CD4-positive, alpha-beta T cell treated with Interleukin-15 for 4 hours (primary cell): ENCODE measurements at places on chromosomes 12 and 14.
A peak's percentile ranks its signal among the peaks of the same experiment; 100 is the strongest.

DNA sequence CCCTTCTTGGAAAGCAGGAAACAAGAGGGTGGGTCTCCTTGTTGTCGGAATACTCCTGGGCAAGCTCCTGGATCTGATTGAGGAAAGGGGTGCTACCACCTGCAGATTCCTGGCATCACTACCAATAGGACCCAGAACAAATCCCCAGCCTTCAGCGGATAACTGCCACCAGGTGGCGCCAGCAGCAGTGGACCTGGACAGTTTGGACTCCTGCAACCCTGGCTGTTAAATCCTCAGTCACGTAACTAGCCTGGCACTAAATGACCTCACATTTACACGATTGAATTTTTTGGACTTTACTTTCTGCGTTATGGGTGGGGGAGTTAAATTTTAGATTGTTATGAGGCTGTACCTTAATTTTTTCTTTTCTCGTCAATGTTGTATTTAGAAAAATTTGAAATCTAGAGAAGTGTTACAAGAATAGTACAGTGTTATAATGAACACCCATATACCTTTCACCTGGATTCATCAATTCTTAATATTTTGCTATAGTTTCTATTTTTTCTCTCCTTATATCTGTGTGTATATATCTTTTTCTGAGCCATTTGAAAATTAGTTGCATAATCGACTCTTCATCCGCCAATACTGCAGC is 95.6 kb downstream of the GAS2L3 start:
- DNase-seq, result peak; percentile 31

DNA sequence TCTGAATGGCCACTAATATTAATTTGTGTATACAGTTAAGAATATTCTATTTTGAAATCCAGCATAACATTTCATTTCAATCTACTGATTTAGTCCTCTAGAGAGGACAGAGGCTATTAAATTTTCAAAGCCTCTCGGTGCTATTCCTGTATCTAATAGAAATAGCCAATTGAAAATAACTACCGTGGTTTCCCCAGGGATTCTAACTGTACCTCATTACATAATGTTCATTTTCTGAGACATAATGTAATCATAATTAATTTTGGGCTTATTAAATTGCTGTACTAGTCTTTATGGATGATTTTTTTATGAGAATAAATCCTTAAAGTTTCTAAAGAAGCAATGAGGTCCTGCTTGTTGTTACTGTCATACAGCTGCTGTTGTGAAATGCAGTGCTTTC is 38.6 kb upstream of the ACSS3 start:
- no peak for DNase-seq

DNA sequence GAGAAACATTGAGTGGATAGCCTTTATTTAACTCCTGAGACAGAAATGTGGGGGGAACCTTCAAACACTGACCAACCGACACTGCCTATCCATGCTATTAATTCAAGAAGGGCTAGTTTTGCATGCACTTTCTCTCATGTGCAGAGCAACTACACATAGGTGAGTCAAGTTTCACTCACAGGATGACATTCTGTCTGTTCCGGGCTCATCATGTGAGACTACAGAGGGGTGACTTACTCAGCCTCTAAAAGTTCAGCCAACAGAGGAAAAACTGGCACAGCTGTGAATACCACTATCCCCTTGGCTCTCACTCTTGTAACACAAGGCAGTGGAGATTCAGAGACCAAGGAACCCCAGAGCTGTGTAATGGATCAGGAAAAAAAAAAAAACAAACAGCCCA is 13.3 kb downstream of the BEST3 start:
- no peak for DNase-seq

DNA sequence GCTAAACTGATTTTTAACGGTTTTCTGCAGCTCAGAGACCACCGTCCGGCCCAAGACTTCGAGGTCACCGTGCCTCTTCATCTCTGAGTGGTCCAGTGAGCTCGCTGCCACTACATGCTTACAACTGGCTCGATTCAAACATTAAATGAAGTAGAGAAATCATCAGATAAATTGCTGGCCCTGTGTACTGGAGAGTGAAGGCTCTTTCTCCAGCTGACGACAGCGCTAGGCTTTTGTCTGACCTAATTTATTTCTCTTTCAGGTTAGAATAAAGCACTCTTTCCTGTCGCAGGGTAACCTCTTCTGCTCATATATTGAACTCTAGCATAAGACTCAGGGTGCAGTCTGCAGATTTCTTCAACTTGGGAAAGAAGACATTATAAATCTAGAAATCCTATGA is 6.4 kb downstream of the BCL11B start:
- no peak for DNase-seq

GRCh38 chr14:91613459-91614112 is 103.5 kb upstream of the PPP4R3A start:
- no peak for DNase-seq

DNA sequence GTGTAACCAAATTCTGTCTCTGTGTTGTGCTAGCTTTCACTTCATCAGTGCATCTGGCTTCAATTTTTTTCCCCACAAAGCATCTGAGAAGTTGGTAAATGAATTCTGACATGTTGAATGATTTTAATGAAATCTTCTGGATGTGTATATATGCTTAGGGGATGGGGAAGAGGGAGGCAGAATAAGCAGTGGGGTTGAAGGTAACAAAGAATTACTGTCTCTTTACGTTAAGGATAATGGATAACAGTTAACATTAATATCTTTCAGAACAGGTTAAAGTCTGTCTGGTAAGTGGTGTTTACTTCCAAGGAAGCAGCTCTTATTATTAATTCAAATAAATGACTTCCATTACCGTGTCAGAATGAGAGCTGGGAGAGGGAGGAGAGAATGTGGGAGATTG is 261.7 kb downstream of the ERC1 start:
- DNase-seq, result no peak

GRCh38 chr12:16587110-16587453 is 18.9 kb downstream of the LMO3 start:
- DNase-seq, result no peak

GRCh38 chr14:63375769-63376168 is 57.0 kb upstream of the GPHB5 start:
- DNase-seq, result no peak

DNA sequence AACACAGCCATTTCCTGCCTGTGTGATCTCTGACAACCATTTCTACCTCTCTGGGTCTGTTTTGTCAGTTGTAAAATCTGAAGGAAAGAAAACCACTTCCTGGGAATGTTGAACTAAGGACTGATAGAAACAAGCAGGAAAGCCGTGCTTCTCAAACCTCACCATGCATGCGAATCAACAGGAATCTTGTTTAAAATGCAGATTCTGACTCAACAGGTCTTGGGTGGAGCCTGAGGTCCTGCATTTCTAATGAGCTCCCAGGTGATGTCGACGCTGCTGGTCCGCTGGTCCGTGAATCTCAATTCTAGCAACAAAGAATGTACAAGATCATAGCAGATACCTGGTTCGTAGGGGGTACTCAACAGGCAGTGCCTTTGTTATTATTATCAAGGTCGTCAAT is 38.0 kb upstream of the GPATCH2L start:
- DNase-seq, result no peak

DNA sequence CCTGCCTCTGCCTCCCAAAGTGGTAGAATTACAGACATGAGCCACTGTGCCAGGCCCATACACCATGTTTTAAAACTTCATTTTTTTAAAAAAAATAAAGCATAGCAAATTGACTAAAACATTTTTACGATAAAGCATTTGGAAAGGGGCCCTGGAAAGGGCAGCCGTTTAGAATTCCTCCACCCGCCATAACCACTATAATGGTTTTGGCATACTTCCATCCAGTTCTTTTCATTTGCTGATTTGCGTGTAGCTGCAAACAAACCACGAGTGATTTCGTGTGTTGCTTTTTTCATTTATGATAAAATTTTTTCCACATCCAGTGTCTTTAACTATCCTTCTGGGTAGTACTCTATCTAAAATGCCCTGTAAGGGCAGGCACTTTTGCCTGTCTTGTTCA is 91.8 kb upstream of the RIN3 start:
- no peak for DNase-seq

GRCh38 chr12:130337488-130338303 is at the start of gene PIWIL1:
PIWIL1 (plus strand) TSS chr12:130337887; CDS start chr12:130342592, 4,705 bp downstream.
- no peak for DNase-seq
